RPMI7951 (cell line): ENCODE measurements at places on chromosomes 16 and 17. TPM values are rescaled to one million over a fixed set of nuclear protein-coding genes. Genes with fewer than 3 reads are reported as not detected.
A peak's percentile ranks its signal among the peaks of the same experiment; 100 is the strongest.

Gene PGAP3
- total RNA-seq = 4.0 and 7.9 TPM in 2 replicates

GRCh38 chr17:2462481-2462880 lies 49.2 kb downstream of the METTL16 start:
- no peak for DNase-seq

GRCh38 chr17:21301593-21302550 lies 17.4 kb downstream of the MAP2K3 start:
- no peak for DNase-seq

DNA sequence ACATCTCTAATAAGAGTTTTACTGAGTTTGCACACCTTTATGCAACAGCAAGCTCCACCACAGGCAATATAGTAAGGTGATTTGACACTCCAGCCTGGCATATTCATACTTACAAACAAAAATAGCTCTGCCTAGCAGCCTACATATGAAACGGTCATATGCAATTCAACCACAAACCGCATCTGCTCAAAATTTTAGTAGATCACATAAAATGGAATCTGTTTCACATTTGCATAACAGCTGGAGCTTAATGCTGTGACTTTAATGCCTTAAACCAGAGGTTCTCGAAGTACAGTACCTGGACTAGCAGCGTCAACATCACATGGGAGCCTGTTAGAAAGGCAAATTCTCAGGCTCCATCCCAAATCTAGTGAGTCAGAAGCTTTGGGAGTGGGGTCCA lies 578.4 kb downstream of the CDH11 start:
- DNase-seq = no peak

GRCh38 chr17:10821054-10821453 lies 16.8 kb downstream of the PIRT start:
- no peak for DNase-seq

Gene FSCN2
- total RNA-seq = not detected in 2 replicates

- peak; percentile 44 for DNase-seq
Observed at GRCh38 chr17:68782789-68783188, 172.4 kb downstream of the ABCA8 start.

DNA sequence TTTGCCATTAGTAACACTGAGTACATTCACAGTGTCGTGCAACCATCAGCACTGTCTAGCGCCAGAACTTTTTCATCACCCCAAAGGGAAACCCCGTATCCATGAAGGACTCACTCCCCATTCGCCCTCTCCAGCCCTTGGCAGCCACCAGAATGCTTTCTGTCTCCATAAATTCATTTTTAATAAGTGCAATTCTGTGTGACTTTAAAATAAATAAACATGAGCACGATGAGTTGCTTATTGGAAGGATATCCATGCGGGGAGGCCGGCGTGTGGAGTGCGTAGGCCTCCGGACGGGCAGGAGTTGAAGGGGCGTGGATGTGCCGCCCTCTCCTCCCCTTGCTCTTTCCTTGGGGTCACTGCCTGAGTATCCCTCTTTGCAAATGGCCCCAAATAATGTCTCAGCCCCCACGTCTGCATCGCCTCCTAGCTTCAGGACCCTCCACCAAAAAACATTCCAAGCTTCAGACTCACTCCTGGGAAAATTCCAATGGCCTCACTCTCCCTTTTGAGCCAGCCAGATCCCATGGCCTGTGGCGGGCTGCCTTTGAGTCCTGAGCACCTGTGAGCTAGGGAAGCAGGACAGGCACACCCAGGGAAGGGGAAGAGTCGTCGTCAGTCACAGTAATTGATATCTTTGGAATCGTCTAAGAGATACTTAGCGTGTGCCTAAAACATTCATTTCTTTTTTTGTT lies 306.3 kb downstream of the SEC14L1 start:
- no peak for DNase-seq

DNA sequence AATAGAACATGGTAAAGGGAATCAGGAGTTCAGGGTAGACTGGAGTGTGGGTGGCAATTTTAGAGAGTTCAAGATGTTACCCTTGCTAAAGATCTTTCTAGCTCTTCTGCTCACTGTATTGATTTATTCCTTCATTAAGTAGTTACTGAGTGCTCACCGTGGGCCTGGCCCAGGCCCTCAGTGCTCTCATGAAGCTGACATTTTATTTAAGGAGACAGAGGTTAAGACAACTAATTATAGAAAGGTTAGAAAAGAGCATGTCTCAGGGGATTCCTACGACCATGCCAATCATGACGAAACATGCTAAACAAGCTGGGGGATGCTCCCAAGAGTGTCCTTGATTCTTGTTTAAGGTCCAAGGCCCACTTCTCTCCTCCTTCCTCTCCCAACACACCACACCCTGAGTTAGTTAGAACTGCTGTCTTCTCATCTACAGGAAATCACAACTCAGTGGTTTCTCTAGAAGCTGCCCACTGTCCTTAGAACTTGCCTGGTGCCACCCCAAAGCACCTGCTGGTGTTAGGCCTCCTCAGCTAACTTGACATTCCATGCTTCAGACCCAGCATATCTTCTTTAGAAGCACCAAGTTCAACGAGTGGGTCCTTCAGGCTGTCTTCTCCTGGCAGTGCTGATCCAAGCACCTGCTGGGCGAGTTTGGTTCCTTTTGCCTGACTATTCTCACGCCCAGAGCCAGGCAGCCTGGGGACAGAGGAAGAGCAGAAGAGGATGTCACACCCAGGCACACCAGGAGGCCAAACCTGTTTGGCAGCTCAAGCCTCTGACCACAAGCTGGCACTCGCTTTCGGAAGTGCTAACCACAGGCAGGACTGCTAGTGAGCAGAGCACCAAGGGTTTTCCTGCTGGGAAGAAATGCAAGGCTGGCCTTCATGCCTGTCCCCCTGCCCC lies 79.0 kb downstream of the GAS7 start:
- peak; percentile 82 for DNase-seq

Gene SCARF1
- 0.12 and 0.20 TPM in 2 replicates for total RNA-seq

DNA sequence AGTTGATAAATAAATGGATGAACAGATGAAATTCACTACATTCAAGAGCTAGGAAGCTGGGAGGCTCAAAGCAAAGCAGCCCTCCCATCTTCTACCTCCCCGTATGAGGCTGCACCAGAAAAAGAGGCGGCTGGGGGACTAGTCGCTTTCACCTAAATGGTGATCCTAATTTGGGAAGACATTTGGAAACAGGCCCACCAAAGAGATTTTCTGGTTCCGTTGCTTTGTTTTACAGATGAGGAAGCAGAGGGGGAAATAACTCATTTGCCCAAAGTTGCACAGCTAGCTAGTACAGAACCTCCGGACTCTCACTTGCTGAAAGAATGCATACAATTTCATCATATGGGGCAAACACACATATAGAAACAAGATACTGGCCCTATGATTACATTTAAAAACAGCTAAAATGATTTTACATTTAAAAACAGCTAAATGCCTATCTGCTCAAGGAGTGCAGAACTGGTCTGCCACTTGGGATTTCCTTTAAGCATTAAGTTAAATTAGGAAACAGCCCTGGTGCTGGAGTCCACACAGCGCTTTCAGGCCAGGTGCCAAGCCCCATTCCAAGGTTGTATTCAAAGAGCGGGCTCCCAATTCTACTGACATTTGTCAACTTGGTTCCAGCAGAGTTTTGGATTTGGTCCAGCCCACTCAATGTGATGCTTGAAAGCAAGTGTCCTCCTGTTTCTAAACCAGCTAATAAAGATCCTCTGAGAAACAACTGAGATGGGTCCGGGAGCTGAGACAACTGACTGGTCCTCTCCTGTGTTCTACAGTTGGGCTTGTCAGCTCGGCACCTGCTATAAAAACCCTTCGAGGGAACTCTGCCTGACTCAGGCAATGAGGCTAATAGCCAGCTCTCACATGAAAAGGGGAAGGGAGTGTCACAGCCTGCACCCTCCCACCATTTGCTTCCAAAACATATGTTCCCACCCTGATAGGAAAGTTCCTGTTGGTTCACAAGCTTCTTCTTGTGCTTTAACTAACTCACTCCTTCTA lies 11.7 kb downstream of the ERN1 start:
- no peak for DNase-seq

DNA sequence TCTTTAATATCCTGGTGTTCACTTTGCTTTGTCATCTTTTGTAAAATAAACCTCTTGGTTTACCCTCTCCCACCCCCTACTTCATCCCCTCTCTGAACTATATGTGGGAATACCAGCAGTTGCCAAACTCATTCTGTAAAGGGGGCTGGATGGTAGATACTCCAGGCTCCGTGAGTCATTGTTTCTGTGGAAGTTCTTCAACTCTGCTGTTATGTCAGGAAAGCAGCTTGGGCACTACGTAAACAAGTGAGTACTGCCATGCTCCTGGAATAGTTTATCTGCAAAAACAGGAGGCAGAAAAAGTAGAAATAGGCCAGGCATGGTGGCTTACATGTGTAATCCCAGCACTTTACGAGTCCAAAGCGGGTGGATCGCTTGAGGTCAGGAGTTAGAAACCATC lies 17.6 kb downstream of the MVP start:
- DNase-seq = no peak

Gene AANAT
- total RNA-seq = not detected in 2 replicates

DNA sequence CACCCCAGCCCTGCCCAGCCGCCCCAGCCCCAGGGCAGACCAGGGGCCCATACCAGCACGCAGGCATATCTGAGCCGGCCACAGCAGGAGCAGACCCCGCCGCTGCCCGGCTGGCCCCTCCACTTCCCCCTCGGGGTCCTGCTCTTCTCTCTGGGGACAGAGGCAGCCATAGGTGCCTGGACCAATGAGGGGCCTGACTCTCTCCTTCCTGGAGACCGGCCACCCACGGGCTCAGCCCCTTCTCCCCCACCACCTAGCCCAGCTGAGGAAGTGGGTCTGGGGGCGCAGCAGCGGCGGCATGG lies 3.8 kb downstream of the TMC6 start:
- DNase-seq = no peak

GRCh38 chr17:48612854-48613691 lies 2.0 kb downstream of the HOXB8 start:
- peak; percentile 64 for DNase-seq
